Foreskin melanocyte (primary cell): ENCODE measurements at places on chromosomes 3 and 15.

- DNase-seq, result no peak
Observed at GRCh38 chr3:124935264-124935663, 713 bp upstream of the MUC13 start.

GRCh38 chr15:97023488-97023844, 693.0 kb downstream of the NR2F2 start:
- no peak for DNase-seq

DNA sequence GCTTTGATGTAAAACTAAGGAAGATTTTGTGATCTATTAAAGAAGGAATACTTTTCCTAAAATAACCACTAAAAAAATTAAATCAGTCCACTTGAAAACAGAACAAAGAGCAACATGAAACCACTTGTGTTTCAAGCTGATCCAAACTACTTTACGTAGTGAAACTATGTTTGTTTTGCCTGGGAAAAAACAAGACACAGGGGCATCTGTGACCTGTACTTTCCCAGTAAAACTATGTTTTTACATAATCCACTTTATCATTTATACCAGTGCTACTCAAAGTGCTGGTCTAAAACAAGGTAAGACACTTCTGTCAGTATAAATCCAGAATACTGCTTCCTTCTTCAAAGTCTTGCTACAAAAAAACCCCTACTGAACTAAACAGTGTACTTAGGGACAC, 56.7 kb downstream of the SPG11 start:
- DNase-seq, result no peak

GRCh38 chr3:190319660-190320059, 2.6 kb downstream of the CLDN1 start:
- DNase-seq, result no peak

GRCh38 chr3:124384527-124384926, 345.7 kb upstream of the UMPS start:
- DNase-seq, result no peak
